ENCODE measurements at places on chromosomes 16 and 17.

DNA sequence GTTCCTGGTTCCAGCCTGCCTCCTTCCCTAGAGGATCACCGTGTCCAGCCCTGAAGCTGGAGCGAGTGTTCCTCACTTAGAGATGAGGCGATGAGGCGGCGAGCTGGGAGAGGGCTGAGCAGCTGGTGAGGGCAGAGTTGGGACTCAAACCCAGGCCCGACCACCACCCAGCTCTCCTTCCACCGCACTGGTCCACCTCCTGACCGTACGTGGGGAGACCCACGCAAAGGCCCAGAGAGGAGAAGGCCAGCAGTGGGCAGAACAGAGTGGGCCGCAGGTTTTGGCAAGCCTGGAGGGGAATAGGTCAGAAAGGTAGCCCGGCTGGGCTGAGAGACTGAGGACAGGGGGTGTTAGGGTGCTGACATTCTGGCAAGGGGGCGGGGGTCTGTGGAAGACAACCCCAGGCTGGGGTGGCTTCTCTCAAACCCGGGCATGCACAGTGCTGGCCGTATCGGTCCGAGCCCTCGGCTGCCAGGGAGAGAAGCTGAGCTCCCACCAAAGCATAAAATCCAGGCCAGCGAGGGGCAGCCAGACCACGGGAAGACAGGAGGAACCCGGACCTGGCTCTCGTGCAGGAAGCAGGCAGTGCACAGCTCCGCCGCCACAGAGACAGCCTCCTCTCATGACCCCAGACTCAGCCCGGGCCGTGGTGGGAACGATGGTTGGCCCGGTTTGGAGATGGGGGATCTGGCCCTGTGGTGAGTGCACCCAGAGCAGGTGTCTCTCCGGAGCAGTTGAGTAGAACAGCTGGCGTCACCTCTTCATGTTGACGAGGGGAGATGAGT is 24.9 kb downstream of the MLYCD start:
- no peak for DNase-seq

- no peak for DNase-seq
Measured at GRCh38 chr16:6016530-6017184, 919.1 kb upstream of the EEF2KMT start.

DNA sequence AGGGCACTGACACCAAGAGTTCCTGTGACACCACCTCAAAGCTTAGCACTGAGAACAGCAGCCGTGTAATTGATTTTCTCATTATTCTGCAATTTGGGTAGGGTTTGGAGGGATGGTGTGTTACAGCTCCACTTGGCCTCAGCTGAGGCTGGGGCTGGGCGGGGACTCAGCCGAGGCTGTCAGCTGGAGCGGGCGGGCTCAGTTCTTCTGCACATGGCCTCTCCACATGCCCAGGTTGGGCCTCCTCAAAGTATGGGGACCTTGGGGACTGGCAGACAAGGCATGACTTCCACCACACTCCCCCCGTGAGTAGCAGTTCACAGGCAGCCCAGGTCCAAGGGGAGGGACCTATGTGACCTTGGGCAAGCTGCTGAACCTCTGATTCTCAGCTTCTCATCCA is 171.5 kb downstream of the IRF8 start:
- no peak for DNase-seq

DNA sequence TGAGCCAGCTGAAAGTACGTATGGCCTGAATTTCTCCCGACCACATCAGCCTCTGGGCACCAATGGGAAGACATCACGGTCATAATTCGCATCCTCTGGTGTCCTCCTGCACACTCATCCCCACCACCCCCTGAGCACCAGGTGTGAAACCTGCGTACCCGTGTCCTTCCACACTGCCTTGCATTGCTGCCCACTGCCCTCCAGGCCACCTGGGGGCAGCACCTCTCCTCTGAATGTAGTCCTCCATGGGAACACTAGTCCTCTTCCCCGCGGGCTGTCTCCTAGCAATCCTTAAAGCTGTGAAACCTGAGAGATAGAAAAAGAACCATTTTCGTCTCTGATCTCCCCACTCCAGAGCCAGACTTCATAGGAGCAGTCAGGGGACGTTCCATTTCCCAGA is 125.5 kb downstream of the ZNF18 start:
- no peak for DNase-seq
